HS-27A (cell line): ENCODE measurements at places on chromosomes 3 and 15.

GRCh38 chr15:73540161-73540560, 93.0 kb downstream of the NPTN start:
- no peak for DNase-seq

DNA sequence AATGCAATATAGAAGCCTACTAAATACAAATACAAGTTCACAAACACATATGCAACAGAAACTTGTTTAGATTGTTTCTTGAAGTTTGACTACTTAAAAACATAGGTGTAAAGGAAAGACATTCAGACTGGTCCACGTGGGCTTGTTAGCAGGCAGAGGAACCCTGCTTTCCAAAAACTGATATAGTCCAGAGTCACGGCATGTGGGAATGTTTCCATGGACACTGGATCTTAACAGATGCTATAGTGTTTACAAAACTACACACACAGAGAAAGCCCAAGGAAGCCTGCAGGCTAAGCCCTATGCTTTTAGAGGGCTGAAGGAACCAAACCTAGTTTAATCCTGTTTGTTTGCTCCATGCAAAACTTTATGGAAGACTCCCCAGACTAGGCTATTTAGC, 45.2 kb upstream of the LRRC58 start:
- no peak for DNase-seq

DNA sequence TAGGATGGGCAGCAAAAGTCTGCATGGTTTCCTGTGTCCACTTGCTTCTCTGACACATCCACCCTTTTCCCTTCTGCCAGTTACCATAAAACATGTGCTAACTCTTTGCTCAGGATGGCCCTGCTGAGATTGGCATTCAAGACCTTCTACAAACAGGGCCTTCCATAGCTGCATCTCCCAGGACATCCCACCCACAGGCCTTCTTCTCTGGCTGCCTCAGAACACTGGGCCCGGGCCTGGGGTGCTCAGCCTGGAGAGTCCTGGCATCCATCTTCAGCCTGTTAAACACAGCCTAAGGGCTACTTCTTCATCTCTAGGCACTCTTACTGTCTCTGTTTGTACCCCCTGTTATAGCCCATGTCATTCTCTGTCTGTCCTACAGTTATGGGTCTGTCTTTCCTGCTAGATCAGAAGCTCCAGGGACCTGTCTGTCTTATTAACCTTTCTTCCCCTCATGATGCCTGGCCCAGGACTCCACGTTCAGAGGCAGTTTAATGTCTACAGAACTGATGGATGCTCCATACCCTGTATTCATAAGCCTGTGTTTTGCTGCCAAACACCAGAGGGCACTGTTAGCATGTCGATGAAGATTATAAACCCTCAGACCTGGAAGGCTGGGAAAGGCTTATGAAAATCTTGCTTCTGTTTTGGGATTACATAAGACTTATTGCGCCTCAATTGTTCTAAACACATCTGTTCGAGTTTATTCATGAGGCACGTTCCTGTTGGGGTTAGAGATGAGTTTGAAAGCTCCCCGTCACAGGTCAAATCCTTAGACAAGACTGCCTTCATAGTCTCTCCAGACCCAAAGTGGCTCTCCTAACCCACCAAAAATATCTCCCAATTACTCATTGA, 16.5 kb downstream of the SEMA3G start:
- DNase-seq, result no peak

DNA sequence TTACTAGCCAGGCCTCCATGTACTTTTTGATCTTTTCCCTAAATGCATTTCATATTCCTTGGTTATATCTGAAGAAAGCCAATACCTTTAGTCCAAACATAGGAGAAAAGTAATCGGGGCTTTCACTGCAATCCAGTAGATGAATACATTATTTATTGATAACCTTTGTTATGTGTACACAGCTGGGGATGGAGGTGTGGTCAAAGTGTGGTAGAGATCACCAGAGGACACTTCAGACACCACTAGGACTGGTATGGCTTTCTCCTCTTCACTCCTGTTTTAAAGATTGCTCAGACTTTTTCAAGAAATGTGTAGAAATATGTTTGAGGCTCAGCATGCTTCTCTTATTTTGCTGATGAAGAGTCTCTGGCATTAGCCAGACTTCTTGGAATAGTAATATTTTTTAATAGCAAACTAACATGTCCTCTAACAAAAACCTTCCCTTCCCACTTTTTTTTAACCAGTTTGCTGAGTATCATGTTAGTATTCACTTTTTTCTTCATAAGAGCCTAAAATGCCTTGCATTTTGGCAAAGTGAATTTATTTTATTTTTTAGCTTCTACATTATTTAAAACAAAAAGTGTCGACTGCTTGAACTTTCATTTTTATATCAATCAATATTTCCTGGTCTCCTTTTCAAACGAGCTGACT, 65.6 kb upstream of the MBNL1 start:
- no peak for DNase-seq

GRCh38 chr15:92963794-92964193, 63.7 kb downstream of the CHD2 start:
- no peak for DNase-seq

GRCh38 chr15:60793656-60794055, 314.7 kb upstream of the ICE2 start:
- DNase-seq, result no peak

GRCh38 chr15:98154863-98155262, 194.4 kb downstream of the ARRDC4 start:
- DNase-seq, result peak; percentile 22

GRCh38 chr3:71536376-71536965, 47.1 kb downstream of the FOXP1 start:
- peak; percentile 59 for DNase-seq

DNA sequence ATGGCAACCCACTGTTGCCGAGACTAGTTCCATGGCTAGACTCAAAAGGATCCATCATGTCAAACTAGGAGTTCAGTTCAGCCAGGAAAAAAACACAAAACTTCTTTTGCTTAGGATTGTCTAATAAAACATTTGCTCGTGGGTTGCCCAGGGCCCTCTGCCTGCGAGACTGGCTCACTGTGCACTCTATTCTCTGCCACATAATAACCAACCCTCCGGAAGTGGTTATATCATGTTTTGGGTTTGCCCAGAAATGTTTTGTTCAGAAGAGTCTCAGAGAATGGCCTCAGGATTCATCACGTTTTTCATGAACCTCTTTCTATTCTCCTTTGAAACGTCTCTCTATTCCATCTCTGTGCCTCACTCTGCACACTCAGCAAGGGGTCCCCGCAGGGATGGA, 216.1 kb downstream of the SV2B start:
- no peak for DNase-seq

GRCh38 chr3:146550743-146551510, 6.5 kb upstream of the PLSCR1 start:
- peak; percentile 63 for DNase-seq
